Placental pericyte (primary cell): ENCODE measurements at places on chromosomes 5 and 9. TPM values are rescaled to one million over a fixed set of nuclear protein-coding genes. Genes with fewer than 3 reads are reported as not detected.

TLE1 gene
- total RNA-seq, result 15.5 and 20.6 TPM in 2 replicates

PPP2R2B gene
- 0.14 TPM in 1 of 2 replicates, not detected in the other for total RNA-seq

TRIM36 gene
- 1.8 and 2.9 TPM in 2 replicates for total RNA-seq

BAAT gene
- total RNA-seq, result 0.14 TPM in 1 of 2 replicates, not detected in the other

GABRG2 gene
- total RNA-seq, result 0.88 and 2.6 TPM in 2 replicates

DCTN4 gene
- 53.2 and 64.0 TPM in 2 replicates for total RNA-seq

RNF183 gene
- not detected in 2 replicates for total RNA-seq
